GM10248 (cell line): ENCODE measurements at places on chromosomes 11 and 22.

DNA sequence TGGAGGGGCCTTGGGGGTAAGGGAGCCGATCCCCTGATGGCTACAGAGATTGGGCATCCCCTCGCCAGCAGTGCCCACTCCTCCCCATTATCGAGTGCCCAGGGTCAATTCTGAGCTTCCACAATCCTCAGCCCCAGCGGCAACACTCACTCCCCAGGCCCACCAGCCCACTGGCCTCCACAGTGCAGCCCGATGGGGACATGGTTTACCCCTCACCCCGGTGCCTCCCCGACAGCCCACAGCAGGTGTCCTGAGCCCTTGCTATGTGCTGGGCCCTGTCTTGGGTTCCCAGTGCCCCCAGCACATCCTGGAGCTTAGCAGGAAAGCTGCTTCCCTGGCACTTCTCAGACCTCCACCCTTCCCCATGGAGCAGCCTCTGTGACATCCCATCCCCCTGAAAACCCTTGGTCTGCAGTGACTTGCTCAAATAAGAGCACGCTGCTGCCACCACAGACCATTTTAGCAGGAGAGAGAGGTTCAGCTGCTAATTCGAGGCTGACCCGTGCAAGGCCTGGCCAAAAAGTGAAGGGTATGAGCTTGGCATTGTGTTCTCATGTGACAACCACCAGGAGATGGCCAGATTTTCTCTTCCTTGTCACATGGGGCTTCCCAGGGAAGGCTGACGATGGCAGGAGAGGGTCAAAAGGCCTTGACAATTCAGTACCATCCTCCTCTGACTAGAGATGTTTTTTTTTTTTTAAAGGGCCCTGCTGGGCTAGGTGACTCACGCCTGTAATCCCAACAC is 23.6 kb downstream of the KCNJ4 start:
- no peak for DNase-seq

DNA sequence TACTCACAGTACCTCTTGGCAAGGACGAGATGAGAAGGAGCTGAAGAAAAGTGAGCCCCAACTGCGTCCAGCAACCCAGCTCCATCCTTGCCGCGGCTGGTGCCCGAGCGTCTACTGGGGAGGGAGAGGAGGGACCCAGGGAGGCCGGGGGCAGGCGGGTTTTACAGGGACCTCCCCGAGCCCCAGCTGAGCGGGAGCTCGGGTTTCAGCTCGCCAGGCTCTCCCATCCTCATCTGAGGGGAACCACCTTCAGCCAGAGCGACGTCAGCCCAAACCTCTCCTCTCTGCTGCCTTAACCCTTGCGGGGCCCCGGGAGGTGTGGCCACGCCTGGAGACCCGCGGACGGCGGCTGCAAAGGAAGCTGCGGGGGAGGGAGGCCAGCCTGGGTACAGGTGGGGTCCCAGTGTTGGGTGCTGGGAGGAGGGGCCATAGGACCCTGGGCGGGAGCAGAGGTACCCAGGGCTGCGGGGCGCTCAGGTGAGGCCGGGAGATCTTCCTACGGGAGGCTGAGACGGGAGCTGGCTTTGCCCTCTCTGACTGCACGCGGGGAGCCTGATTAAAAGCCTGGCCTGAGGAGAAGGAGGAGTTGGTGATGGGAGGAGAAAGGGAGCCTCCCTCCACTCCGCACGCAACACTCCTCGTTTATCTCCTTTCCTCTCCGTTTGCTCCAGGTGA is at the start of gene PAMR1:
PAMR1 (minus strand) TSS at position 116 of the 675 bp plus-strand sequence; CDS start at position 85, 31 bp downstream.
- peak; percentile 42 for DNase-seq

DNA sequence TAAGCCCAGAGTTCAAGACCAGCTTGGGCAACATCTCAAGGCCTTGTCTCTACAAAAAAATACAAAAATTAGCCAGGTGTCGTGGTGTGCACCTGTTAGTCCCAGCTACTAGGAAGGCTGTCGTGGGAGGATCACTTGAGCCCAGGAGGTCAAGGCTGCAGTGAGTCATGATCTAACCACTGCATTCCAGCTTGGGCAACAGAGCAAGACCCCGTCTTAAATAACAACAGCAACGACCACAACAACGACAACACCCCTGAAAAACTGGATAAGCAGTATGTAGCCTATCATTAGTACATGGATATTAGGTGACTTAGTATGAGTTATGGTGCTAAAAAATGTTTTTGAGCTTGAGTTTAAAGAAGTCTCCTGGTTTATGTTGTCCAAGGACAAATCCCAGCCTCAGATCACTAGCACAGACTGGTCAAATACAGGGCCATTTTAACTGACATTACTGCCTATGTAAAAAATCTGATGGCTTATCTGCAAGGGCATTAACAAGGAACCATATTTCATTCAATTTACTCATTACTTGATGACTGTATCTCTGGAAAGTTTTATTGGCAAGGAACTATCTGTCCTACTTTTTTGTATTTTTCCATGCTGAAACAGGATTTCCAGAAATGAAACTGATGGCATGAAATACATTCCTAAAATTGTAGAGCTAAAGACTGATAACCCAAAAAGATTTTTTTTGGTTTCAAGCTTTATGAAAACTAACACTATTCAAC is 23.4 kb downstream of the C2CD3 start:
- no peak for DNase-seq

DNA sequence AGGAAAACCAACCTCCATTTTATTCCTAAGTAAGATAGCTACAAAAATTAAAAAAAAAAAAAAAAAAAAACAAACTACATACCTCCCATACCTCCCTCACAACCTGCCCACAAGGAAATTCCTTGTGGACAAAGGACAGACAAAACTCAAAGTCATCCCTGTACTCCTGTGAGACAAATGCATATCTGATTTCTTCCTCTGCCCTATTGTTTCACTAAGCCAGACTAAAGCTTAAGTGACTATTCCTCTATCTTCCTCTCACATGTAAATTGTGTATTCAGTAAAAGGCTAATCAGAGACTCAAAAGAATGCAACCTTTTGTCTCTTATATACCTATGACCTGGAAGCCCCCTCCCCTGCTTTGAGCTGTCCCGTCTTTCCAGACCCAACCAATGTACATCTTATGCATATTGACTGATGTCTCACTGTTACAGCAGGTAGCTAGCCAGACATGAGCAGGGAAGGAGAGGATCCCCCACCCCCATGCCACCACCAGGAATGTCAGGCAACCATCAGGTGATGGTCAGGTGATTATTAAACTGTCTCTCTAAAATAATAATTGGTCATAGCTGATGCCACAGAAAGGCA is 289.4 kb downstream of the SBF2 start:
- DNase-seq = no peak

GRCh38 chr11:12087075-12088004 is 23.1 kb upstream of the MICAL2 start:
- no peak for DNase-seq

GRCh38 chr11:112795142-112795815 is 165.9 kb upstream of the NCAM1 start:
- peak; percentile 67 for DNase-seq

DNA sequence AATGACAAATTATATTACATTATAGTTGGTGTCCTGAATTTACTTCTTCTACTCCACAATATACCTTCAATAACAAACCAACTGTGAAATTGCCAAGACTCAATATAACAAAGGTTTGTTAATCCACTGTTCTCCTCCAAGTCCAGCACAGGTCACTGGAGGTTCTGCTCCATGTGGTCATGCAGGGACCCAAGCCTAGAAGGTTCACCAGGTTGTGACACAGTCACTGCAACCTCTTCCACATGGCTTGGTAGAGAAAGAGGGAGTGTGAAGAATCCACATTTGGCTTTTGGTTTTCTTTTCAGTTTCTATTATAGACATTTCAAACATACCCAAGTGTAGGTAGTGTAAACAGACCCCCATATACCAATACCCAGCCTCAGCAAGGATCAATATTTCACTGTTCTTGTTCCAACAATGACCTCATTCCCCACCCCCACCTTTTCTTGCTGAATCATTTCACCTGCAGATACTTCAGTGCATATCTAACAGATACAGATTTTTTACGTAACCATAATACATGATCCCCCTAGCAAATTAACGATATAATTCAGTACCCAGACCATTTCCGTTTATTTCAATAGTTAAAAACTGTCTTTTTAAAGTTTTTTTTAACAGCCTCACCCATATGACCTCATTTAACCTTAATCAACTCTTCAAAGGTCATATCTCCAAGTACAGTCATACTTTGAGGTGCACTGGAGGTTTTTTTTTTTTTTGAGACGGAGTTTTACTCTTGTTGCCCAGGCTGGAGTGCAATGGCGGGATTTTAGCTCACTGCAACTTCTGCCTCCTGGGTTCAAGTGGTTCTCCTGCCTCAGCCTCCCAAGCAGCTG is 14.1 kb downstream of the FGF19 start:
- DNase-seq = no peak

DNA sequence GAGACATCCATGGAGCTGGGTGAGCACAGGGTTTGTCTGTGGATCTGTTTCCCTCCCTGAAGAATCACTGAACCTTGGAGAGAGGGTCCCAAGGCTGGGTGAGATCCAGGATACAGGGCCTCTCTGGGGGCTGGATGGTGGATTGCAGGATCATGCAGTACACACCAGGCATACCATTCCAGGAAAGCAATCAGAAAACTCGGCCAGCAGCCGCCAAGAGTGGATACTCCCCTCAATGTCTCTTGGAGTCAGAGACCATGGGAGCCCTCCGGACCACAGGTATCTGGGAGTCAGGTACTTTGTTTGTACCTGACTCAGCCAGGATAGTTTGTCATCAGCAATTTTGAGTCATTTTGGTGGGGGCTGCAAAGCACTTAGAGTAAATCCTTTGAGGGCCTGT is 14.6 kb upstream of the SYT13 start:
- DNase-seq = no peak

DNA sequence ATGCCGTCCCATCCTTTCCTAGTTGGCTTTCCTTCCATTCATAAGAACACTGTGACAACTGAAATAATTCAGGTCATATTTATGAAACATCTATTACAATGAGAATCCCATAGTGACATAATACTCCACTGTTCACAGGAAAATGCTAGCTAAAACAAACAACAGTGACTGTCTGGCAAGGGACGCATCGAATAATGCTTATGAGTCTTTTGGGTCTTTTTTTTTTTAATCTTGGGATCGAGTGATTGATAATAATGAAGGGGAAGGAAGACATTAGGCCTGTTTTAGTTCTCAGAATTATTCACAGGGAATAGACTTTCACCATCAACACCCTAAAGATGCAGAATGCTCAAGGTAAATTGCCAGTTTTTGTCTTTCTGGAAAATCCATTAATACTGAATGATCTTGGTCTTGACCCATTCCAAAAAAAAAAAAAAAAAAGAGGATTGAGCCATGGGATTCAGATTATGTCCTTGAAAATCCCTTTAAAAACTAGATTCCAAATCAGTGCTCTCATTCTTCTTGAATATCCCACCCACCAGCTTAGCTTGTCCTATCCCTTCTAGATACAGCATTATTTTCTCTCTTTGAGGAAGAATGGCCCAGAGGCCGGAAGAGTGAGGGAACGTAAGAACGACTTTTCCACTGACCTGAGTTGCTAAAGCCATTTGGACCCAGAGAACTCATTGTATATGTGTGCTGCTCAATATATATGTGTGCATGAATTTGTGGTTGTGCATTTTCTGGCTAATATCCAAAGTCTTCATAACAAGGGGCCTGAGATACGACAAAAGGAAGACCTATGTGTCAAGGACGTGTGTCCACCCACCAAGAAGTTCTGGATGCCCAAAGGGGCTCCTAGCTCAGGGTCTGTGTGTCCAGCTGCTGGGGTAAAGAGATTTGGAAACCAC is 35.2 kb upstream of the CREB3L1 start:
- no peak for DNase-seq

- DNase-seq = peak; percentile 89
Observed at GRCh38 chr11:65927904-65928397, 8.7 kb downstream of the DRAP1 start.

- no peak for DNase-seq
Observed at GRCh38 chr11:67606093-67606491, 644 bp upstream of the NDUFV1 start.

DNA sequence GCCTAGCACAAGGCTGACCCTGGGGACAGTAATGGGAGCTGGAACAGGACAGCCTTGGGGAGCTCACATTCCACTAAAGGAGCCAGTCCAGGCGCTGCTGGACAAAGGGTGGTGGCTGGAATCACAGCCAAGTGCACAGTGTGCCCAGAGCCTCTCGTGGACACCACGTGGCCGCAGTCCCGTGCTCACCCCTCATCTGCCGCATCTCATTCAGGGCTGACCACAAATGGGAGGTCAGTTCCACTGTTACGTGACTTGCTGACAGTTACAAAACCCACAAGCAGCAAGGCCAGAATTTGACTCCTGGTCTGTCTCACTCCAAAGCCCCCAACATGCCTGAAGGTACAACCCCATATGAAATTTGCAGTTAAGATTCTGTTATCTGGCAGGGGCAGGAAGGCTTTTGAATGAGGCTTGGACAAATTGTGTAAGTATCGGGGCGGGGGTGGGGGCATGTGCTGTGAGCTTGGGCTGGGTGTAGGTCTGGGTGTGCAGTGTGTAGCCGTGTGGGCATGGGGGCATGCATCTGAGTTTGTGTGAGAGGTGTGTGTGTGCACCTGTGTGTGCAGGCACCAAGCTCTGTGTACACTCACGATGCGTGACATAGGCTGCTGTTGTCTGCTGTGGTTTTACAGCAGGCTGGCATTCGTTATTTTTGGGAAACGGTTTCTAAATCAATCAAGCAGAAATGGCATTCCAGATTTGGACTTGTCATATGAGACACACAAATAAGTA is 301.7 kb downstream of the BRD1 start:
- no peak for DNase-seq

DNA sequence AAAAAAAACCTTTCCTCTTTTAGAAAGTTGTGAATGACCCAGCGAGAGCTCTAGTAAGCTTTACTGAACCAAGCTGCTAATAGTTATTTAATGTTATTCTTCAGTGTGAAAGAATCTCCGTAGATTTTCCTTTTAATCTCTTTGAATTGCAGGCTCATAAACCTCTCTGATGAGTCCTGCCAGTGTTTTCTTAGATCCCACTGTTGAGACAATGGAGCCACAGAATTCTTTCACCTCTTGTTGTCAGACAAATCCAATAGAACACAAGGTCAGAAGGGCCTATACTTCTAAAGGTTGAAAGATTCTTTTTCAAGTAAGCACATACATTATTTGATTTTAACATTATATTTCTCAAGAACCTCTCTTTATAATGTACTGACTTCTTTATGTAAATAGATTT is 52.2 kb downstream of the DNAJC24 start:
- no peak for DNase-seq

- DNase-seq = no peak
Observed at GRCh38 chr11:123083623-123084029, 21.7 kb upstream of the HSPA8 start.

DNA sequence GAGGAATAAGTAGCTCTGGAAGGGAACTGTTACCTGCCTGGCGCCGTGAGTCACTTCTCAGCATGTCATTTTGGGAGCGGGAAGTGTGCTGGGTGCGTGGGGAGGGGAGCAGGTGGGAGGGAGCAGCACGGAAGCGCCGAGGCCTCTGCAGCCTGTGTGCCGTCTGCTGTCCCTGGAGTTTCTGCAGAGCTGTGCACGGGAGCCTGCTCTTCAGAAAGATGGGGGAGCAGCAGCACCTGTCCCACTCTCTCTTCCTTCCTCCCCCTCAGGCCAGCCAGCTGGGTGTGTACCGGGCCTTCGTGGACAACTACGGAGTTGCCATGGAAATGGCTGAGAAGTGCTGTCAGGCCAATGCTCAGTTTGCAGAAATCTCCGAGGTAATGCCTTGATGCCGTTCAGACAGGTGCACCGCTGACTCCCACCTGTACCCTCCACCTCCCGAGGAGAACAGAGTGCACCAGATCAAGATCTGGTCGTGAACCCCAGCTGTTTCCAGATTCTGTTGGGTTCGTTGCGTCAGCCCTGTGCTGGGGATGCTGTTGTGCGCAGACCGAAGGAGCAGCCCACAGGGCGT is 87.9 kb downstream of the BCR start:
- DNase-seq = no peak

GRCh38 chr11:108685419-108686130 is 20.7 kb downstream of the DDX10 start:
- DNase-seq = no peak

- no peak for DNase-seq
Observed at GRCh38 chr11:36165621-36166397, 123.4 kb downstream of the COMMD9 start.
